GM12878 (cell line): ENCODE measurements at places on chromosomes 2 and 18. TPM values are rescaled to one million over a fixed set of nuclear protein-coding genes. Genes with fewer than 3 reads are reported as not detected.

DNA sequence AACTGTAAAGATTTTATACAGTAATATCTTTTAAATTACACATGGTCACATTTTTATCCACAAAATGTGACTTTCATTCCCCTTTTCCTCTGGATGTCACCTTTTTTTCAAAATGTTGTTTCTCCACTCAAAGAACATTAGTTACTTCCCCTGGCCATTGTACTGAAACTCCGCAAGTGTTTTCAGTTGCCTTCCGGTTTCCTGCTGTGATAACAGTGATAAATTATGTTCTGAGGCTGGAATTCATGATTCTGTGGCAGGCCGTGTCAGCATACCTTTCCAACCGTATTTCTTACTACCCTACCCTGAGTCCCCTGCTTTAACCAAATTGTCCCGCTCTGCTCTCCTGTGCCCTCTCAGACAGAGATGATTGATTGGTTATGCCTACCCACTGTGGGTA is 53.5 kb downstream of the MGAT5 start:
- DNase-seq = no peak

GRCh38 chr2:144443837-144444817 is 75.8 kb downstream of the ZEB2 start:
- no peak for DNase-seq

DNA sequence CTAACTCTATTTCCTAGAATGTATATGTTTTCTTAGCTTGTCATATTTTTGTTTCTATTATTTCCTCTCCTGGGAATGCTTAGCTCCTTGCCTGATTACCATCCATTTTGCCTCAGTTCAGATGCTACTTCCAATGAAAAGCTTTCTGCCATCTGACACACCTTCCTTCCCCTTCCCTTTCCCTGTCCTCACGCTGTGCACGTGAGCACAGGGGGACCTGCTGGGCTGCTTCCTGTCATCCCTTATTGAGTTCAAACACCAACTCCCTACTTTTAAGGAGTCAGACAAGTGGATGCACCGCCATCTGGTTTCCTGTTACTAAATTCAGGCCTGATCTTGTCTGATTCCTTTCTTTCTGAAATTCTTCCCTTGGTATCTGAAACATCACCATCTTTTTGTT is 2.4 kb upstream of the INO80C start:
- no peak for DNase-seq

DNA sequence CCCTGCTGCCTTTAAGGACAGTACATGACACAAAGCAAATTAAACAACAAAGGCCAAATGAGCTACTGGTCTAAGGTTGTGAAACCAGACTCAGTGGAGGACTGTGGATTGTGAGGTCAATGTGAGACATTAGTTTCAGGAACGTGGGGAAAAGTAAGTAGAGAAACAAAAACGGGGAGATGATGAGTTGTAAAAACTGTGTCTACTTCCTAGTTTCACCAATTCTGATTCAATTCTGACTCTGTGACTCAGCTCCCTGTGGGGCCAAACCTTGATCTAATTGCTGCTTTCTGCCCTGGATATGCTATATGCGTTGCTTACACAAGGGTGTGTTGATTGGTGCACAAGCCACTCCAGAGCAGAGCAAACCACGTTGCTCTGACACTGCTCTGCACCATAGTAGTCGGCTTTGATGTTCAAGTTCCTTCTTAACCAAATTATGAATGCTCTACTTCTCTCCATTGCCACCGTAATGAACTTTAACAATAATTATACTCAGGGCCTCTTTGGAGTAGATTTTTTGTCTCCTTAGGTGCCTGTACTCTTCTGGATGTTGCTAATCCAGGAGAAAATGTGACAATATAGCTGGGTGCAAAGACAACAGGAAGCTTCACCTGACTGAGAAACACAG is 1640.1 kb upstream of the CELF4 start:
- DNase-seq = no peak

Gene TUBA3E
- polyA plus RNA-seq = not detected in 2 replicates

DNA sequence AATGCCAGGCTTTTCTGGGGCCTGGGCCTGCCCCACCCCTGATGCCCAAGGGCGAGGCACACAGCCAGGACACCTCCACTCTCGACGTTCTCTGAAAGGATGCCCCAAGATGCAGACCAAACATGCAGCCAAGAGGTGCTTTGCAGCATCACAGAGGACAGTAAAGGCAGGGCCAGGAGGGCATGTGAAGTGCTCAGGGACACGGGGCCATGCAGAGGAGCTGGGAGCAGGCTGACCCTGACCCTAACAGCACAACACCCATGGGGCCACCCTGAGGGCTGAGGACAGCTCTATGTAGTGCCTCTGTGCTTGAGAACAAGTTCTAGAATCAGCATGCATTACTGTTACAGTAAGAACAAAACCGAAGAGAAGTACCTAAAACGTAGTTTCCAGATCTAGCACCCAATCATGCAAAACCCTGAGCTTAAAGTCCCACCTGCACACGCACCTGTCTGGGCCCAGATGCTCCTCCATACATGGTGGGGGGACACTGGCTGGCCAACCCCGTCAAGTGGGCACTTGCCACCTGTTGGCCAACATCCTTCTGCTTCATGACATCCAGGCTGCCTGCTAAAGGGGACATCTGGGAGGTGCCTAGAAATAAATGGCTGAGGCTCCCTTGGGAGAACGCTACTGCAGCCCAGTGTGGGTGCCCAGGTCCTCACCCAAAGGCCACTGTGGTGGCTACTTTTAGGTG is 15.4 kb downstream of the HS6ST1 start:
- DNase-seq = no peak

GRCh38 chr18:3703732-3704176 is 253.8 kb downstream of the TGIF1 start:
- no peak for DNase-seq

- no peak for DNase-seq
Observed at GRCh38 chr2:71834796-71835195, 312.9 kb downstream of the CYP26B1 start.

- no peak for DNase-seq
Observed at GRCh38 chr18:44803019-44803650, 122.4 kb downstream of the SETBP1 start.

GRCh38 chr2:181104512-181105115 is 124.2 kb downstream of the UBE2E3 start:
- DNase-seq = no peak

GRCh38 chr2:8583400-8584173 is 98.3 kb upstream of the ID2 start:
- peak; percentile 80 for DNase-seq

Gene KLF11
- polyA plus RNA-seq = 0.04 TPM in 1 of 2 replicates, not detected in the other

Gene AFF3
- 2.1 TPM in 2 replicates for polyA plus RNA-seq

Gene AMMECR1L
- polyA plus RNA-seq = 6.5 and 7.1 TPM in 2 replicates

- no peak for DNase-seq
Observed at GRCh38 chr2:47057687-47058002, 97.5 kb downstream of the STPG4 start.
